ENCODE measurements at places on chromosomes 7 and 10.
A peak's percentile ranks its signal among the peaks of the same experiment; 100 is the strongest.

DNA sequence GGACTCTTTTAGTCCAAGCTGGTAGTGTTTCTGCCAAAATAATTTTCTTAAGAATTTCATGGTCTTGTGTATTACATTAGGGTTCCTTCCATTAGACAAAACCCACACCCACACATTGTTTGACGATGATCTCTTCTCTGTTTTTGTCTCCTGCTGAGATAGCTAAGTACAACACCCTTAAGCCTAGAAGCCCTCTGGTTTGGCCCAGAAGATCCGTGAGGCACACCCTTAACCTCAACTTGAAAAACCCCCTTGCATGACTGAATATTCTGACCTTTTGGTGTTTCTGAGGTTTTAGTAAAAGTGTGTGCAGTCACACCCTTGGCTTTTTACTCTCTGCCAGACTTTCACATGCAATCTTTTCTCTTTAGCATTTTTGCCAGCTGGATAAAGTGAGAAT is 29.3 kb upstream of the ERCC6 start:
- DNase-seq = no peak

- no peak for DNase-seq
These were observed 101.9 kb downstream of the RAB11FIP2 start for GRCh38 chr10:117944676-117945447.

DNA sequence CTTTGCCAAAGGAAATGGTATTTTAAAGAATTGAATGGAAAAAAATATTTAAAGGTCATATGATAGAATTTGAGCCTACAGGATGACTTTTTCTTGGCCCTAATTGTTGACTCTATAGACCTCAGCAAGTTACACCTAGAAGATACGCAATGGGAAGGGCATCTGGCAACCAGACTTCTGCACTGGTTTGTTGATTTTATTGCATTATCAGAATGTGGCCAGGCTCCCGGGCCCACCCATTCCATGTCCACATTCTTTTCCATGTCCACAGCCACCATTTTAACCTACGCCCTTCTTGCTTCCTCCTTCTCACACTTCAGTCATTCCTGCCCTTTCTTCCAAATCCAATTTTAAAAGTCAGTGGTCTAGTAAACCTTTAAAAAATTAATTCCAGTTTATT is 738.4 kb downstream of the SUGCT start:
- no peak for DNase-seq

DNA sequence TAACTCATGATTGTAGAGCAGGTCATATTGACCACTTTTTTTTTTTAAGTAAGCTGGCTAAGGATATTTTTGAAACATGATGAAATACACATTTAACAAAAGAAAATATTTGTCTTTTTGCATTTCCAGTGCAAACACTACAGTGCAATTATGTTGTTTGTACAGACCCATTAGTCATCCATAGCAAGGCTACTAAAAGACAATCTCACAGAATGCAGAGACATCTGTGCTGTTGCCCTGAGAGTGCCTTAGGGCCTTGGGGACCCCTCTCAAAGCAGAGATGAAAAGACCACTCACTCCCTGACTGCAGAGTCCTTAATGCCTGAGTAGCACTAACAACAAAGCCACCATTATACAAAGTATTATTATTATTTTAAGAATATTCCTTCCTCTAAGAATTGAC is 104.5 kb downstream of the NRCAM start:
- no peak for DNase-seq

- no peak for DNase-seq
These were observed 16.9 kb downstream of the GFRA1 start for GRCh38 chr10:116255886-116256751.

- no peak for DNase-seq
These were observed 214.0 kb upstream of the LRGUK start for GRCh38 chr7:133912916-133913697.

DNA sequence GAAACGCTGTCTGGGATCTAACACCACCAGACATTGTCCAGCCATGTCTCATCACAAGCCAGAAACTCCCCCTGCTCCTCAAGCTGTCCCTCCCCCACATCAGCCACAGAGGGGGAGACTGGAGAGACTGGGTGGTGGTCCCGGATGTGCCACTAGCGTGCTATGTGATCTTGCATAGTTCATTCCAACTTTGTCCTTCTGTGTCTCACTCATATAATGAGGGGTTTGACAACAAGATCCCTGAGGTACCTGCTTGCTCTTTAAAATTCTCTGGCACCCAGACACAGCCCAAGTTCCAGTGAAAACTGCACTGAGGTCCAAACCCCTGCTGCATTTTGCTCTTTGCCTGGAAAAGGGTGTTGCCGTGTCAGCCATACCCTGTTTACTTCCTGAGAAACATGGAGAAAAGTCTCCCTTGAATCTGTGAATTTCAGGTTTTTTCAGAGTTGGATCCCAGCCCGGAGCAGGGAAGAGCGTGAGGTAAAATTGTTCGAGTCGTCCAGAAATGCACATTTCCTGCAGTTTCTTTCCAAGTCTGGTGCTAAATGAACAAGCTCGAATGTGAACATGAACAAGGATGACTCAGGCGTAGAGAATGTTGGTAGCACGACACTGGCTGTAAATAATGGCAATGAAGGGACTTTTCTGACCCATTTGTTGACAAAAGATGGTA is 156.6 kb downstream of the CCDC3 start:
- DNase-seq = no peak

GRCh38 chr10:130387936-130388580 is 251.9 kb downstream of the GLRX3 start:
- DNase-seq = no peak

GRCh38 chr7:151321341-151321740 is 20.3 kb upstream of the NUB1 start:
- no peak for DNase-seq

GRCh38 chr7:92944633-92945032 is 108.3 kb upstream of the CDK6 start:
- no peak for DNase-seq

GRCh38 chr7:31735991-31736982 is 49.3 kb downstream of the PPP1R17 start:
- DNase-seq = peak; percentile 62

- no peak for DNase-seq
These were observed 54.3 kb downstream of the FAM241B start for GRCh38 chr10:69684020-69684980.

DNA sequence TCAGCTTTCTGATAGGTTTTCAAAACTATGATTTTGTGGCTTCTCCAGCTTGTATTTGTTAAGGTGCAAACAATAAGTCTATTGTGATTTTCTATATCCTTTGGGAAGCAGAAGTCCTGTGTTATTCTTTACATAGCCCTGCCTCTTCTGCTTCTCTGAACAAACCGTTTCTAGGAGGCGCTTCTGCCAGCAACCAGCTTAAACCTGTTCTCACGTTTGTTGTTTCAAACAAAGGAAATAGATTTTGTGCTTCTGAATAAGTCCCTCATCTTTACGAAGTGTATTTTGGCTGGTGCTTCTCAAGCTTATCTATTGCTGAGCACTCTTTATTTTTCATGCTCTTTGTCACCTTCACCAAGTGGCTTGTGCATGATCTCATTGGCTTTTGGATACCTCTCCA is 61.0 kb downstream of the VTI1A start:
- no peak for DNase-seq

DNA sequence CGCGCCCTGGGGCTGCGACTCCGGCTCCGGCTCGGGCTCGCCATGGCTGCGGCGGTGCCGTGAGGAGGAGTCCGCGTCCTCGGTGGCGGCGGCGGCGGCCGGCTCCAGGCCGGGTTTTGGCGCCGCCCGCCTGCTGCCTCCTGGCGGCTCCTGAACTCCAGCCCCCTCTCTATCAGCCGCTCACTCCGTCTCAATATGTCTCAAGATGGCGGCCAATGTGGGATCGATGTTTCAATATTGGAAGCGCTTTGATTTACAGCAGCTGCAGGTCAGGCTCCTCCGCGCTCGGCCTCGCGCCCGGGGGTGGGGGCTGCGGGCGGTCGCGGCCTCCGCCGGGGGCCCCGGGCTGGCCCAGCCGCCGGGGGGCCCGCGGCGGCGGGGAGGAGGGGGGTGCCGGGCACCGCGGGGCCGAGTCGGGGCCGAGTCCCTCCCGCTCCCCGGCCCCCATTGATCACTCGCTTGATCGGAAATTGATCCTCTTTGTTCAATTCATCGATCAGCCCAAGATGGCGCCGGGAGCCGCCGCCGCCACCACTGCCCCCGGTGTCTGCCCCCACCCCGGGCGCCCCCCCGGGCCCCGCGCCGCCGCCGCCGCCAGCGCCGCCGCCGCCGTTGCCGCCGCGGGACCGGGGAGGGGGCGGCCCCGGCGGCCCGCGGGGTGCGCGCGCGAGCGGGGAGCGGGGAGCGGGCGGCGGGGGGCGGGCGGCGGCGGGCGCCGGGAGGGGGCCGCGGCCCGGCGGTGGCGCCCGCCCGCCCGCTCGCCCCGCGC is 1.4 kb upstream of the CUX1 start:
- peak; percentile 89 for DNase-seq
